ENCODE measurements at places on chromosomes 1 and 21.

GRCh38 chr1:53689736-53690326 lies 49.1 kb downstream of the GLIS1 start:
- DNase-seq: no peak

DNA sequence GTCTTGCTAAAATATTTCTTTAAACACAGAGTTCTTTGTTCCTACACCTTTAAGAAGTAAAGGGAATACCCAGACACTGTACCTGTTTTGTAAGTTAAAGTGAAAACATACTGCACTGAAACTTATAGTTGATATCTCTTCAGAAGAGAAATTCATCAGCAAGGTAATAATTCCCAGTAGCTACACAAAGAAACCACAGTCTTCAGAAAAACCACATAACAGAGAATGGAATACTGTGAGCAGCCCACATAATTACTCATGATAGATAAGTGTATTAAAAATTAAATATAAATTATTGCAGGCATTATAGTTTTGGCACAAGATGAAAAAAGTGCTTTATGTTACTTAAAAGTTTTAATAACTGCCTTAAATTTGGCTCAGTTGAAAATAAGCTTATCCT lies 276.6 kb downstream of the SETD4 start:
- DNase-seq: no peak

GRCh38 chr1:97934491-97934890 lies 13.7 kb upstream of the DPYD start:
- DNase-seq: no peak

DNA sequence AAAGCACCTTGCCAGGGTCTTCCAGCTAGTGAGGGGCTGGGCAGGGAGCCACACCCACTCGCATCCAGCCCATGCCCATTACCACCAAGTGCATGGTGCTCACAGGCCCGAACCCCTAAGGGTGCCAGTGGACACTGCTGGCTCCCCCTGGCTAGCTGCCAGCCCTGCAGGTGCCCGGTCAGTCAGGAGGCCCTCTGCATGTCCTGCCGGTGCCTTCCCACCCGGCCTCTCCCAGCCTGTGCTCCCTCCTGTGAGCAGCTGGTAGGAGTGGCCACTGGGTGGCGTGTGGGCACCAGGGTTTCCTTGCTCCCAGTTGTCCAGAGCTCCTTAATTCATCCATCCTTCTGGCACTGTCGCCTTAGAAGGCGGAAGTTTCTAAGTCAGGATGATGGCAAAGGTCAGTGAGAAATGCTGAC lies 33.4 kb downstream of the QSOX1 start:
- peak; percentile 31 for DNase-seq

DNA sequence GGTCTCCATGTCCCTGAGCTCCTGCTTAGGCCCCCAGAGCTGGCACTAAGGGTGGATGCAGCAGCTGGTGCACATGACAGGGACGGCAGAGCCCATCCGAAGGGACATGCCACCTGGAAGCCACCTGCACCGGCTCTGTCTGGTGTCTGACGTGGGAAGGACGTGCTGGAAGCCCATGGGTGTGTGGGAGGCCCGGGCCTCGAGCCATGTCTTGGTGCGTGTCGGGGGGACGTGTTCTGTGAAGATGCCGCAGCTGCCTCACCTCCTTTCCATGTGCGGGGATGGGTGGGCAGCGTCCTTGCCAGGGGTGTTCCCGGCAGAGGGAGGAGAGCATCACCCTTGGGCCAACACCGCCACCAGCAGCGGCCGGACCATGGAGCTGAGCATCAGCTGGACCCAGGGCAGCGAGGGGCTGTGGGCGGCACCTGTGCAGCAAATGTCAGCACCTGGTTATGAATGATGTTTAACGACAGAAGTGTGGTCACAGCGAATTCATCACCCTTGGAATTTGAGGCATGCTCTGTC lies 15.5 kb upstream of the POFUT2 start:
- no peak for DNase-seq

- no peak for DNase-seq
Measured at GRCh38 chr1:30327370-30328099, 395.9 kb downstream of the MATN1 start.

GRCh38 chr1:36023098-36023769 lies 60.7 kb upstream of the TEKT2 start:
- DNase-seq: no peak

- DNase-seq: no peak
Measured at GRCh38 chr21:41682719-41683179, 84.1 kb downstream of the RIPK4 start.

- DNase-seq: no peak
Measured at GRCh38 chr1:154219541-154219940, 1.2 kb upstream of the UBAP2L start.

- DNase-seq: no peak
Measured at GRCh38 chr1:208344202-208344857, 100.1 kb upstream of the PLXNA2 start.

GRCh38 chr1:98887507-98887906 lies 117.2 kb downstream of the PLPPR5 start:
- DNase-seq: no peak

DNA sequence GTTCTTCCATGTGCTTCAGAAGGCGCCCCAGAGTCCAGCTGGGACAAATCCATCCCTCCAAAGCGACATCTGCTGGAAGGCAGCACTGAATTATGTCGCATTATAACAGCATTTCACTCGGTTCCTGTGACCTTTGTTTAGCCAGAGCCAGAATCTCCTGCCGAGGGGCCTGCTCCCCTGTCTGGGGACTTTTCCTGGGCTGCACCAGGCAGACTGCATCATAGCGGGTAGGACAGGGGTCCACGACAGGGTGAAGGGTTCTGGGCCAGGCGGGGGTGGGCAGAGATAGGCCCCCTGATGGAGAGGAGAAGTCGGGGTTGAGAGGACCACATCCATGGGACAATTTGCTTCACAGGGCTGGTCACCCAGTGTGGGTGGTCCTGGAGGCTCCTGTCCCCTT lies 276.9 kb downstream of the MATN1 start:
- no peak for DNase-seq

GRCh38 chr1:69077198-69077597 lies 490.5 kb upstream of the LRRC7 start:
- DNase-seq: no peak

- no peak for DNase-seq
Measured at GRCh38 chr1:206074839-206075238, 21.9 kb downstream of the RHEX start.

DNA sequence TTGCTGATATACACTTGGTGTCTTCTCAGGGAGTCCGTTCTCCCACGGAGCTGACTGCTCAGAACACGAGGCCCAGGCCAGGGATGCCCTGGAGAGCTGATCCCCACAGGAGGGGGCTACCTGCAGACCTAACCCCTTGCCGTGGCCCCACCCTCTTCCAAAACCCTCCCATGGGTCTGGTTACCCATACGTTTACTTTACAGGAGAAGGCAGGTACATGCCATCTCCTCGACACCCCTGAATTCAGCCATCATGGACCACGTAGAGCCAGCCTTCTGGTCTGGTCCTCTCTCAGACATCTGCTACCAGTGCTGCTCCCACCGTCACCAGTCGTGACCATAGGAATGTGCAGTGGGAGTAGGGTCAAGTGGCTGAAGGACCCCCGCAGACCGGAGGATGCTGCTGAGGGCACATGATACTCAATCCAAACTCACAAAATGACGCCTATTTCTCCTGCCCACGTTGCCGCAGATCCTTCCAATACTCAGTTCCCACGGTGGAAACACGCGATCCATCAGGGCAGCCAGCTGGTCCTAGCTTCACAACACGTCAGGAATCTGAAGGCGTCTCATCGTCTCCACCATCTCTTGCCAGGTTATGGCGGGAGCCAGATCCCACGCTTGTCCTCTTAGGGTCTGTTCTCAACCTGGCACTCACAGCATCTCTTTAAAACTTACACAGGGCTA lies 26.7 kb downstream of the PGBD5 start:
- DNase-seq: no peak

- no peak for DNase-seq
Measured at GRCh38 chr1:206116191-206116872, 856 bp downstream of the AVPR1B start.

DNA sequence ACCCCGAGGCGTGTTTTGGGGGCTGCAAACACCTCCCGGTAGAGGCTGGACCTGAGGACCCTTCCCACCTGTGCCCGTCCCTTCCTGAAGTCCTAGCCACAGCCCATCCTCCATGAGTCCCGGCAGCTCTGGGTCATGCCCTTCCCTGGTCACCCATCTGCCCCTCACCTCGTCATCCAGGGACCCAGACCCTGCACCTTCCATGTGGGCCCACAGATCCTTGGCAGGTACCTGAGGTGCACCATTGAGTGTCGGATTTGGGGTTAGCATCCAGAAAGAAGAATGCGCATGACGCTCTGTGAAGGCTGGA lies 6.8 kb downstream of the RNF187 start:
- no peak for DNase-seq

DNA sequence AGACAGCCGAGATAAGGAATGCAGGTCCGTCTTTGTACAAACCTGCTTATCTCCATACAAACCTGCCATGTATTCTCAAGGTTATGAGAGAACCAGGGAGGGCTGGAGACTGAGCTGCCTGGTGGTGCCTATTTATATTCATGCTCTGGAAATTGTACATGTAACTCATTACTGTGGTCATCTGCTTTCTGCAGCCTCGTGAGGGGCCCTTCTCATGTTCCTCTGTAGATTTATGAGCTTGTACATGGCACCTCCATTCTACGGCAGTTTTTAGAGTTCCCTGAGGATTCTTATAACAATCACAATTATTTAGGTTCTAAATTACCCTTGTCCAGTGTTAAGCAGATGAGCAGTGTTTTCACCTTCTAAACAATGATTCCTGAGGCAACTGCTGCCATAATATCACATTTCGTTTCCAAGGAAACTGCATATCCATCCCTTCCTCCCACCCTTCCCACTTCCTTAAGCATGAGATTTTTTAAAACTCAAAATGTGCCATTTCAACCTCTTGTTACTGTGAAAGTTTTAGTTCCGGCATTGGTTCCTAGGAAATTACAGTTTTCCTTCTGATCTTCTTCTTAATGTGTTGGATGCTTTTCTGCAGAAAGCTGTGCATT lies 112.1 kb downstream of the ST6GALNAC3 start:
- DNase-seq: no peak

DNA sequence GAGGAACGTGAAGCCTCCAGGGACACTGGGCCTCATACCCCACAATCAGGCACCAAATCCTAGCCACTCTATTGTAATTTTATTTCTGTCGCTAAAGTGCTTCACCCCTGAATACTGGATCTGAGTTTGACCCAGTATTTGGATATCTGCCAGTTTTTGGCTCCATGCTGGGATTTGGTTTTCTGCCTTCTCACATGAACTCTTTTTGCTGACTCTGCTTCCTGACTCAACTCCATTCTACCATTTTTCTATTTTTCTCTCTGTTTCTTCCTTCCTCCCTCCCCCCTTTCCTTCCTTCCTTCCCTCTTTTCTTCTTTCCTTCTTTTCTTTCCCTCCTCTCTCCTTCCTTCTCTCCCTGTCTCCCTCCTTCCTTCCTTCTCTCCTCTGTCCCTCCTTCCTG lies 151.3 kb upstream of the GJB5 start:
- no peak for DNase-seq

Data from NCI-H446 treated with DMSO at 0.1 percent for 48 hours (cell line).